ENCODE measurements at places on chromosomes 4 and X.
A peak's percentile ranks its signal among the peaks of the same experiment; 100 is the strongest.

DNA sequence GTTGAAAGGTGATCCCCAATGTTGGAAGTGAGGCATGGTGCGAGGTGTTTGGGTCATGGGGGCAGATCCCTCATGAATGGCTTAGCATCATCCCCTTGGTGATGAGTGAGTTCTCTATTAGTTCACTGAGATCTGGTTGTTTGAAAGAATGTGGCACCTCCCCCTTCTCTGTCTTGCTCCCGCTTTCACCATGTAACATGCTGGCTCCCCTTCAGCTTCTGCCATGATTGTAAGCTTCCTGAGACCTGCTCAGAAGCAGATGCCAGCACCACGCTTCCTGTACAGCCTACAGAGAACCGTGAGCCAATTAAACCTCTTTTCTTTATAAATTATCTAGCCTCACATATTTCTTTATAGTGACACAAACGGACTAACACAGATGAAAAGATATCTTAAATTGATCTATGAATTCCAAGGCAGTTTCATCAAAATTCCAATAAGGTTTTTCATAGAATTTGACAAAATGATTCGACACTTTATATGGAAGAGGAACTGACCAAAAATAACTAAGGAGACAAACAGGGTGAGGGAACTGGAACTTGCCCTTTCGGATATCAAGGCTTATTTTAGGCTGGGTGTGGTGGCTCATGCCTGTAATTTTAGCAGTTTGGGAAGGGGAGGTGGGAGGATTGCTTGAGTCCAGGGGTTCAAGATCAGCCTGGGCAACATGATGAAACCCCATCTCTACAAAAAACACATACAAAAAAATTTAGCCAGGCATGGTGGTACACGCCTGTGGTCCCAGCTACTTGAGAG, 56.9 kb upstream of the OGT start:
- peak; percentile 66 for DNase-seq

DNA sequence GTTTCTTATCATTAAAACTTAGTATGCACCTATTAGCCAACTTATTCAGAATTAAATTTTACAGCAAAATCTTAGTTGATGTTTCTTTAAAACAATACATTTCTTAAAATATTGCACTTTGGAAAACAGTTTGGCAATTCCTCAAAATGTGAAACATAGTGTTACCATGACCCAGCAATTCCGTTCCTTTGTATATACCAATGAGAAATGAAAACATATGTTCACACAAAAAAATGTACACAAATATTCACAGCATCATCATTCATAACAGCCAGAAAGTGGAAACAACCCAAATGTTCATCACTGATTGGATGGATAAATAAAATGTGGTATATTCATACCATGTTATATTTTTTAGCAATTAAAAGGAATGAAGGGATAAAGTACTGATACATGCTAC, 50.2 kb downstream of the WDR44 start:
- no peak for DNase-seq

GRCh38 chrX:153723351-153724251, 586 bp downstream of the BCAP31 start:
- DNase-seq: peak; percentile 0

- DNase-seq: no peak
Measured at GRCh38 chrX:19543951-19544381, 28.7 kb upstream of the MAP3K15 start.

- no peak for DNase-seq
Measured at GRCh38 chr4:185811509-185812364, at the start of gene SORBS2. Gene SORBS2 (minus strand): TSS chr4:185812194. CDS start chr4:185690571, 121,623 bp downstream.

GRCh38 chr4:87949961-87950360, 25.6 kb upstream of the SPP1 start:
- DNase-seq: no peak

DNA sequence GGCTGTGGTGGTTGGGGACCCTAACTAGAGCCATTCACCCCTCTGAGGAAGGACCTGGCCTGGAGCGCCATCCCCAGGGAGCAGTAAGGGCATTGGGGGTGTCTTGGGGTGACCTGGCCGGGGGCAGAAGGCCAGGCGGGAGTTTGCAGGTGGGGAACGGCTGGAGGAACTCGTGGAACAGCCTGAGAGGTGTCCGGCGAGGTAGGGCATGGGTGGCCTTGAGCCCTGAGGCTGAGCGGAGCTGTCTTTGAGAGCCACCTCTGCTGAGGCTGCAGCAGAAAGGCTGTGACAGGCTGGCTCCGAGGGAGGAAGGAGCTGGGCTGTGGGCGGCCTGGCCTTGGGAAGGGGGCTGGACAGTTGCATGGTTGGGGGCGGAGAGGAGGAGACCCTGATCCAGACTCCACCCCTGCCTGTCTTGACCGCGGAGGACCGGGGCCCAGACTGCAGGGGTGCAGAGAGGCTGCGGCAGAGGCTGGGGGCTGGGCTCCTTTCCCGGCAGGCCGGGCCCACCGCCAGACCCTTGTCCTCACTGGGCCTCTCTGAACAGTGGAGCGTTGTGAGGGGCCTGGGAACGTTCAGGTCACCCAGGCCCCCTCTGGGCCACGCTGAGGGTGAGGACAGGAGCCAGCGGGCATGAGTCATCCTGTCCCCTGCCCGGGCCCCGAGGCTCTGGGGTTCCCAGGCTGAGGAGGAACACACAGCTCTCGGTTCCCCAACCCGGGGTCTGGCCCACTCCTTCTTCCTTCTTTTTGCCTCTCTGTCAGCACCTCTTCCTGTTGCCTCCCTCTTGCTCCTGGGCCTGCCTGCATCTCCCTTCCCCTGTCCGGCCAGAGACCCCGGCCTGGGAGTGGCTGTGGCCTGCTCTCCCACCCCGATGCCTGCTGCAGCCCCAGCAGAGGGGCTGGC, 8.1 kb downstream of the SH3BP2 start:
- peak; percentile 94 for DNase-seq

Measured in MV-4-11 (cell line).